Omental fat pad (tissue), 4 donors: ENCODE measurements at places on chromosomes 11 and 22.

- no peak for DNase-seq
Observed at GRCh38 chr11:73286240-73286810, 14.2 kb downstream of the P2RY6 start.

- DNase-seq = no peak
Observed at GRCh38 chr22:46525389-46526243, 11.8 kb downstream of the CELSR1 start.

- DNase-seq = no peak
Observed at GRCh38 chr11:15697437-15698236, 582.9 kb downstream of the INSC start.

DNA sequence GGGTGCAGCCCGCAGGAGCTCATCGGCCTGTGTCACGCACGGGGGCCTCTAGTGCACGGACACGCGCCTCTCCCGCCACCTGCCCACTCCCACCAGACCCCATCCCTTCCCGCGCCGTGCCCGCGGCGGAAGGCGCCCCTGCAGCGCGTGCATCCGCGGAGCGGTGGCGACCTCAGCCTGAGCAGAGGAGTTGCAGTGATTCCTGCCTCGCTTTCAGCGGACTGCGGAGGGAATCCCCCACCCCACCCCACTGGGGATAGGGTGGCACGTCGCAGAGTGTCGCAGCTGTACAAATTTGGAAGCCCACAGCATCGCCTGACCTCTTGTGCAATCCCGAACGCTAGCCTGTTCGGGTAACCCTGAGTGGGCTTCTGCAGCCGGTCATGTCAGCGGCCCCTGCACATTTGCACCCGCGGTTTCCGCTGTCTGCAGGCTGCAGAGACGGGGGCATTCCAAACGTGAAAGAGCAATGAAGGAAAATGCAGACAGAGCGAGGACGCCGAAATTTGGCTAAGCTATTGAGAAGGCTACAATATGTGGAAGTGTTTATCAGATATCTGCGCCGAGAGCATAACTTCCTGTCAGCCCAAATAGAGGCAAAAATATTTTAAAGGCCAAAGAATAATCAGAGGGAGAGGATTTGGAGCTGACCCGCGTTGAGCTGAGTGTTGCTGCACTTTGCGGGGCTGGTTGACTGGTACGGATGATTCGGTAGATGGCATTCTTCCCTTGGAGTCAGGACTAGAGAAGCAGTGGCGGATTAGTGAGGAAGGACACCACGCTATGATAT is 617 bp upstream of the ARHGAP20 start:
- peak; percentile 23 for DNase-seq

- no peak for DNase-seq
Observed at GRCh38 chr11:75896843-75897419, 81.9 kb downstream of the UVRAG start.

DNA sequence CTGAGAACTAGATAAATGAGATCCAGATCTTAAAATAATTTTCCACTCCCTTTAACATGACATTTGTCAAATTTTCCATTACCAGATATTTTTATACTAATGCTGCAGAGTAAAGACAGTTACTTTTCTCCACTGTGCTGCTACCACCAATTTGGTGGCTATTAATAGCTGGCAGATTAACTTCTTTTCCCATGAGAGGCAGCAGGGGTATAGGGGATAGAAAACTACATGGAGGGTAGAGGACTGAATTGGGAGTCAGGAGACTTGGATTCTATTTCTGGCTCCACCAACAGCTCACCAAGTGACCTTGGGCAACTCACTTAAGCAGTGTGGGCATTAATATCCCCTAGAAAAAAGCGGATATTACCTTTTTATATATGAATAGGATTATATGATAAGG is 69.2 kb downstream of the KIF18A start:
- no peak for DNase-seq

DNA sequence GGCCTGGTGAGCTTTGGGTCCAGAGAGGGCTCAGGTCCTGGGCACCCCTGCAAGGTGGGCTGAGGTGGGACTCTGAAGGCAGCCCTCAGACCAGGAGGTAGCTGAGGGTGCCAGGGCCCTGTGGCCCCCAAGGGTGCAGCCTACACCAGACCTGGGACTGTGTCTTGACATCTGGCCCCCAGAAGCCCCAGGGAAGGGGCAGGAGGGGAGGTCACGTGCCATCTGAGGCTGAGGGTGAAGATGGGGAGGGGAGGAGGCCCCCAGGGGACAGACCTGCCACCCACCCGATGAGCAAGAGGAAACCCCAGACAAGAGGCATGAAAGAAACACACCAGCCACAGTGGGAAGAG is 520.2 kb downstream of the BRD1 start:
- DNase-seq = no peak

GRCh38 chr11:114087025-114087424 is 27.5 kb downstream of the ZBTB16 start:
- DNase-seq = no peak

- no peak for DNase-seq
Observed at GRCh38 chr22:27993201-27993635, 74.2 kb upstream of the PITPNB start.

- no peak for DNase-seq
Observed at GRCh38 chr11:131841028-131841427, 470.6 kb downstream of the NTM start.

DNA sequence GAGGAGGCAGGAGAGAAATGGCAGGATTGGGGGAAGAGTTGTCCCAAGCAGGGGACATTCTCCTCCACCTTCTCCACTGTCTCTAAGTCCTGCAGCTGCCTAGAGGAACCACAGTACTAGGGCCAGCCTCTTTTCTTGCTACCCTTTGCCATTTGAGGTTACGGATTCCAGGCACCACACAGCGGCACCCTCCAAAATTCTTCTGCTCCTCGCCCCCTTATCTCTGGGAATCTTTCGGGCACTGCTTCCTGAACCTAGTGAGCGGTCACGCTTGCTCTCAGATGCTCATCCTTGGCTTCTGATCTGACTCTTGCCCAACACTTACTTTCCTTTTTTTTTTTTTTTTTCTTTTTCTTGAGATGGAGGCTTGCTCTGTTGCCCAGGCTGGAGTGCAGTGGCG is 26.6 kb upstream of the XBP1 start:
- no peak for DNase-seq

- DNase-seq = peak; percentile 37
Observed at GRCh38 chr22:25027959-25028840, 75.7 kb downstream of the KIAA1671 start.

DNA sequence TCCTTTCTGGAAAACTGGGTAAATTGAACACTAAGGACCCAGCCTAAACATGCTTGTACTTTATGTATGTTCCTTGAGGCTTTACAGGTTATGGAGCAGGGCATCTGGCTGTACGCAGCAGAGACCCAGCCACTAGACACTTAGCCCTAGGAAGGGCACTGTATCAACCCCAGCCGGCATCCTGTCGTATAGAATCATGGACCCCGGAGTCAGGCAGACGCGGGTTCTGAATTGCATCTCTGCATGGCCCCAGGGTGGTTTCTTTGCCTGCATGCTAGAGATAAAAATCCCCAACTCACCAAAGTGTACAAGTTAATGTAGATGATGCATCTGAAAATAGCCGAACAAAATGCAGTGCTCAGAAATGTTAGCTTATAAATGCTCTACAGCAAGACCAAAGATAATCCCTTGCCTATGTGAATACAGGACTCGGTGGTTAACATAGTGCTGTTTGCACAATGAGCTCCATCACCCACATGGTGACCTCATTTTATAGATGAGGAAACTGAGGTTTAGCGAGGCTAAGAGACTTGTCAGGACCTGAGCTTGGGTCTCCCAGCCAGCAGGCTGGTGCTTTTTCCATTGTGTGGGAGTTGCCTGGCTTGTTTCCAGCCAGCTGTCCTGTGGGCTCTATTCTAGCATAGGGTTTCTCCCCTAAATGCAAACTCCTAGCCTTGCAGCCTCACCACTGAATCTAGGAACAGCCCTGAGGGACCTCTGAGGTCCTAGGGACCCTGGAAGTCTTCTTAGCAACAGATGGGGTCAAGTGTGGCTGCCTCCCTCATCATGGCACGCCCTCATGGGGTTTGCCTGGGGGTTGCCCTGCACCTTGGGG is 7.3 kb downstream of the CD6 start:
- DNase-seq = no peak

DNA sequence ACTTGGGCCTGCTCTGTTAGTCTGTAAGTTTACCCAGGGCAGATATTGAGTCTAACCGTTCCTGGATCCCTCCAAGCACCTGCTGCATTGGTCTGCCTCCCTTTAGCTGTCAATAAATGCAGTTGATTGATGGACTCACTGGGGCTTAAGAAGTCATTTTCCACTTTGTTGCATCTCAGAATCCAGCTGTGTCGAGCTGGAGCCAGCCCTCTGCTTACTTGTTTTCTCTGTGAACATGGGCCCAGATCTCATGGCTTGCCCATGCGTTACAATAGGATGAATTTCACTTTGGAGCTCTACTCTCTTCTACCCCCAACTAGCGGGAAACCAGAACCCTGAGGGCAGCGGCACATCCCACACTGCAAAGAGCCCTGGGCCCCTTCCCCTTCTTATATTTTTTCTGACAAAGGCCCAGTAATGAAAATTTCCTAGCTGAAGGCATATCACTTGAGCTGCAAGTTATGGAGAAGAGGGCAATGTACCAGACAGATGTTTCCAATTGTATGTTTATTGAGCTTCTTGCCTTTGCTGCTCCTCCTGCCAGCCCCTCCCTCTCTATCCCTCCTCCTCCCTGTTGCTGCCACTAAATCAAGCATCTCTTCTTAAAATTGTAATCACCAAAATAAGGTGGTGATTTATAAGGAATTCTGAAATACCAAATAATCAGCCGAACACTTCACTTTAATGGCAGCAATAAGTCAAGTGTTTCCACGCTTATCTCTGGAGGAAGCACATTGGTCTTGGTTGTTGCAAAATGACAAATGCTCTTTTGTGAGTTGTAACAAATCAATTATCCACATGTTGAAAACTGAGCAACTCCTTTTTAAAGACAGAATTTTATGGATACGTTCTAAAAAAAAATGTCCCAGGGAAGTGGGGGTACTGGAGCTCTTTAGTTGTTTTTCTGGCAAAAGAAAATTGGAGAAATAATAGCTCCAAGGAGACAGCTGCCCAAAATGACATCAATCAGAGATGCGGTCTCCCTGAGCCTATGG is 212.3 kb upstream of the ZBED5 start:
- DNase-seq = no peak

- DNase-seq = no peak
Observed at GRCh38 chr11:65861165-65861505, 902 bp downstream of the MUS81 start.

- DNase-seq = no peak
Observed at GRCh38 chr22:37502342-37503182, 16.4 kb upstream of the MFNG start.

DNA sequence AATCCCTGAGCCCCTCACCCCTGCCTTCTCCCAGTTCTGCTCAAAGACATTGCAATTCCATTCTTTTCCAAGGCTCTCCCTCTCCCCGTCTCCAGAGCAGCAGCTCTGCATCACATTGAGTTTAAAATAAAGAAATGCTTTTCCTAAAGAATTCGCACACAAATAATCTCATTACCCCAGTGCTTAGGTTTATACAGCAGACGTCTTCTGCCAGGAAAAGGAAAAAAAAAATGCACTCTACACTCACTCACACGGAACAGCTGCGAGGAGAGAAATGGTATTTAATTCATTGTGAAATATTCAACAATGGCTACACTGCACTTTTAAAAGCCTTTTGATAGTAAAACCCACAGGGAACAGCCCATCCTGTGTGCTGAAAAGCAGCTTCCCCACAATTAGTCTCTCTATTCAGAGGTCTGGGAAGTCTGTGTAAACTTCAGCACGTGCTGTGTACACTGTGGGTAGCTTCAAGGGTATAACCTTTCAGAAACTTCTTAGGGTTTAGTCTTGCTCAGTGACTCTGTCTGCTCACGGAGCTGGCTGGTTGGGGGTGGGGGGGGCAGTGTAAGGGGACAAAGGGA is 42.8 kb downstream of the ETS1 start:
- DNase-seq = no peak

- no peak for DNase-seq
Observed at GRCh38 chr11:42631220-42631843, 680.5 kb upstream of the API5 start.

DNA sequence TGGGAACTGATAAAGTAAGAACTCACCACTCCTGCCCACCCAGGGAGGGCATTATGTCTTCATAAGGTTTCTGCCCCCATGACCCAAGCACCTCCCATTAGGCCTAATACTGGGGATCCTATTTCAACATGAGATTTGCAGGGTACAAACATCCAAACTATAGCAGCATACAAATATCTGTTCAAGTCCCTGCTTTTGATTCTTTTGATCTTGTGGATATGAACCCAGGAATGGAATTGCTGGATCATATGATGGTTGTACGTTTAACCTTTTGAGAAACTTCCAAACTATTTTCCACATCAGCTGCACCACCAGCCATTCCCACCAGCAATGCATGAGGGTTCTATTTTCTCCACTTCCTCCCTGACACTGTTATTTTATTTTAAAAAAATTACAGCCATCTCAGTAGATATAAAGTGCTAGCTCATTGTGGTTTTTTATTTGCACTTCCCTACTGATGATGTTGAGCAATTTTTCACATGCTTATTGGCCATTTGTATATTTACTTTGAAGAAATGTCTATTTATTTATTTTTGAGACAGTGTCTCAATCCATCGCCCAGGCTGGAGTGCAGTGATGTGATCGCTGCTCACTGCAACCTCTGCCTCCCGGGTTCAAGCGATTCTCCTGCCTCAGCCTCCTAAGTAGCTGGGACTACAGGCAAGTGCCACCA is 7.1 kb upstream of the ATG16L2 start:
- DNase-seq = no peak

DNA sequence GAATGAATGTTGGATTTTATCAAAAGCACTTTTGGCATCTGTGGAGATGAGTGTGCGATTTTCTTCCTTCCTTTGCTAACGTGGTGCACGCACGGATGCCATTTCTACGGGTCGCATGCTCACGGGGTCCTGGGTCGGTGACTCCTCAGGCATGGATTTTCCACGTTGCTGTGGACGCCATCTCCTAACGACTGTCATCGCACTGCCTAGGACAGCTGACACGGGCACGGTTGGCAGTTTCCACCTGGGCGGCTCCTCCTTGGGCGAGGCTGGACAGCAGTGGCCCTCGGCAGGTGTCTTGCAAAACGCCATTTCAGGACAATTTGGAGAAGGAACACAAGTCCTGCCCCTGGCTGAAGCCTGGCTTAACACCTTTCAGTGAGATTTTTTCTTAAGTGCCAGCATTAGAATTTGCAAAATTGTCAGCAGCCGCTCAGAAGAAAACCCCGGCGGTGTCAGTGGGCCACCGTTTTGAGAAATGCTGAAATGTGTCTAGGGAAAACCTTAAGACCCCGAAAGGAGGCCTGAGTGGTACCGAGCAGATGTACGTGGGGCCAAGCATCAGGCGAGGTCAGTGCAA is 34.7 kb upstream of the TOLLIP start:
- peak; percentile 20 for DNase-seq

- DNase-seq = no peak
Observed at GRCh38 chr11:116515664-116516184, 257.1 kb downstream of the BUD13 start.
